SW 1271 (cell line): ENCODE measurements at places on chromosomes 7 and 10.

DNA sequence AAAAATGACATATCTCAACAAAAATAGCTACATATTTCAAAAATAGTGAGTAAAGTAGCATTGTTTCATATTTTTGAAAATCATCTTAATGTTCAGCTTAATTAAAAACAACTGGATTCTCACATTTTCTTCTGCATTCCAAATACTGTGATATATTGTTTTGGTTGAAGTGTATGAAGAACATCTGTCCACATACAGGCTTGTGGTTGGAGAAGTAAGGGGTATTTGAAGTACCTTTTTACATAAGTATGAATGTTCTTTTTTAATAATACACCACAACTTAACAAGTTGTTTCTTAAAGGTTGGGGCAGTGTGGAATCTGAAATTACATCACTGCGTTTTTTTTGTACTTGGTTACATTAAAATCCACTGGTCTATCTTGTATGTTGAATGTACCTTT, 442.5 kb downstream of the KIF20B start:
- no peak for DNase-seq

DNA sequence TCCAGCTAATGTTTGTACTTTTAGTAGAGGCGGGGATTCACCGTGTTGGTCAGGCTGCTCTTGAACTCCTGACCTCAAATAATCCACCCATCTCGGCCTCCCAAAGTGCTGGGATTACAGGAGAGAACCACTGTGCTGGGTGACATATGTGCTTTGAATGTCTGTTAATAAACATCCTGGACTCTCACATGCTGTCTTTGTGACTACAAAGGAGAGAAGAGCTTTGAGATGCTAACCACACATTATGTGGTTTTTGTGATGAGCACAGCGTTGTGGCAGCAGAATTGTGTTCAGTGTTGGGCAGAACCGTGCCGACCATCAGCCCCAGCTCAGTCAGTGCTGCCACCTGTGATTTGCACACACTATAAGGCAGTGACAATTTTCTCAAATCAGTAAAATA, 500.1 kb upstream of the KLF6 start:
- no peak for DNase-seq

- no peak for DNase-seq
Observed at GRCh38 chr7:132295175-132295574, 281.1 kb downstream of the PLXNA4 start.

- DNase-seq = no peak
Observed at GRCh38 chr7:158030566-158030965, 557.1 kb downstream of the PTPRN2 start.

- no peak for DNase-seq
Observed at GRCh38 chr7:44530990-44531389, 10.1 kb downstream of the NPC1L1 start.

DNA sequence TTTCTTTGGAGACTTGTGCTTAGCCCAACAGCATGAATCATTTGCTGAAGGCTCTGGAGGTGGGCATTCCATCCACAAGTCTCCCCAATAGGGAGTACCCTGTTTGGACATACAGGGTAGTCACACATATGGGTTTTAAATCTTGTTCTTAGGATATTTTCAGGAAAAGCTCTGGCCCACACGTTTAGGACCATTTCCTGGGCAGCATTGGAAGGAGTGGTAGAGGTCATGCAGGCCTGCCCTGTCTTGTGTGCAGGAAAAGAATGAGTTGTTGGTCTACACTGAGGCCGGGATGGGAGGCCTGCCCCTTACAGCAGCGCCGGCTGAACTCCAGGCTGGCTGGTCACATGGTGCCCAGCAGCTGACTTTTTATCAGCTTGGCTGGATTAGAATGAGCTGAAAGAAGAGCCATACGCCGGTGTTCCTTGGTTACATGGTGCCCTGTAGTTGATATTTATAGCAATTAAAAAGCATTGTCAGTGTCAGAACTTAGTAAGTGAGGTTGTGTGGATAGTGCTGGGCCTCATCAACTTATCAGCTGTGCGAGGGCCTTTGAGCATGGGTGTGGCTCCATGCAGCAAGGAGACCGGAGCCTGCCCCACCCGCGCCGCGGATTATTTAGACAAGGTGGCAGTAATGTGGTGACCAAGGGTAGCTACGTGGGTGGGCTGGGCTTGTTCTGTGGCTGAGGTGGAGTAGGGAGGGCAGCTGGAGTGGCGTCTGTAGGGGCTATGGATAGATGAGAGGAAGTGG, 28.6 kb downstream of the OGDH start:
- no peak for DNase-seq

DNA sequence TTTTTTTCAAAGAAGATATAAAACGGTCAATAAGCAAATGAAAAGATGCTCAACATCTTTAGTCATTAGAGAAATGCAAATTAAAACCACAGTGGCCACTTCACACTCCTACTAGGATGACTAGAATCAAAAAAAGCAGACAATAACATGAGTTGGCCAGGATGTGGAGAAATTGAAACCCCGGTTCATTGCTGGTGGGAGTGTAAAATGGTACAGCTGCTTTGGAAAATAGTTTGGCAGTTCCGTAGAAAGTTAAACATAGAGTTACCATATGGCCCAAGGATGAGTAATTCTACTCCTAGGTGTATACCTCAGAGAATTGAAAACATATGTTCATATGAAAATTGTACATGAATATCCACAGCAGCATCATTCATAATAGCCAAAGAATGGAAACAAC, 573.3 kb downstream of the GALNT17 start:
- no peak for DNase-seq

- DNase-seq = no peak
Observed at GRCh38 chr7:30683816-30684215, 1.6 kb upstream of the CRHR2 start.

DNA sequence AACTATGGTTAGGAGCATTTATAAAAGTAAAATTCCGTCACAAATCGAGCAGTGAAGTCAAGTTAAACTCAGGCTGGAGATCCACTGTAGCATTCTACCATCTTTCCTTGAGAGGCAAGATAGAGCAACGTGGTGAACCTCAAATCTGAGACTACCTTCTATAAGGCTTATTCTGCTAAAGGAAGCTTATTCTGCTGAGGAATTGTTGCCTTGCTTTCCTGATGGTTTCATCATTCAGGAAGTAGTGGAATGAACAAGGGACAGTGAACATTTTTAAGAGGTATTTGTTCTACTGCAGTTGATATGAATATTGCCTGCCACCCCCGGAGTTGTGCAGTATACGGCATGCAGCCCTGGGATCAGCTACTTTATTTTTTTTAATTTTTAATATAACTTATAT, 170.8 kb downstream of the VPS50 start:
- DNase-seq = no peak
